ENCODE measurements at places on chromosomes 12 and 14.

GRCh38 chr12:14289601-14290000 is 75.9 kb upstream of the ATF7IP start:
- DNase-seq = no peak

DNA sequence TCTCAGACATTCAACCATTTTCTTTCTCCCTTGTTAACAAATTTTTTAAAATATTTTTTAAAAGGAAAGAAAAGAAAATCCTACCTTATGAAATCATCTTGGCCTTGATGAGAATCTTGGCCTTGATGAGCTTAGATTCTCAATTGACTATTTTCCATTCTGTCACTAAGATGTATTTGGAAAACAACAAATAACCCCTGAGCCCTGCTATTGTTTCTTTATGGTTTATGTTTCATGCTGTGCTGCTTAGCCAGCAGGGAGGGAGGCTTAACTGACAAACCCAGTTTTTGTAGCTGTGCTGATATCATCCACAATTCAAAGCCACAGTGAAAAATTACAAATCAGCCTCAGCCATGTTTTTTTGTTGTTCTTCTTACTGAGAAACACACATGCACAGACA is 404.1 kb downstream of the RAD51B start:
- no peak for DNase-seq

- DNase-seq = peak; percentile 86
These were observed 191.4 kb downstream of the CACNA1C start for GRCh38 chr12:2244013-2244861.

- DNase-seq = no peak
These were observed 211.8 kb downstream of the FOXN3 start for GRCh38 chr14:89205137-89205740.

GRCh38 chr12:2765052-2765451 is 29.7 kb upstream of the FKBP4 start:
- DNase-seq = no peak

- no peak for DNase-seq
These were observed 1122.4 kb upstream of the USP15 start for GRCh38 chr12:61137677-61138414.

- no peak for DNase-seq
These were observed 95.5 kb downstream of the SLC38A6 start for GRCh38 chr14:61076556-61076955.

DNA sequence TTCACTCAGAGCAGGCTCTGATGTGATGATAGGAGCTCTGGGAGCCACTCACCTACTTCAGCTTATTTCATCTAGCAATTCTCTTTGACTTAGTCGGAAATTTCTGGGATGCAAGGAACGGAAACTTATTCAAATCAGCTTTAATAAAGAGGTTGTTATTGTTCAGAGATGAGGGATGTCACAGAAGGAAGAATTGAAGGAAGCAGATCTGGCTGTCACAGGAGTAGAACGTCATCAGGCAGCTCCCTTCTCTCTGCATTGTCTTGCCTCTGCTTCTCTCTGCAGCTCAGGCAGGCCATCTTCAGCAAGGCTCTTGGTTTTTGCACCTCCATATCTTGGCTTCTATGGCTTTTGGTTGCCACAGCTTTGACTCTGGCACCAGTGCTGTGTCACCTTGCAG is 7.6 kb upstream of the TMEM30B start:
- DNase-seq = no peak

- DNase-seq = no peak
These were observed 175.9 kb downstream of the PELI2 start for GRCh38 chr14:56294128-56294527.

- DNase-seq = no peak
These were observed 107.9 kb downstream of the KCNC2 start for GRCh38 chr12:75101781-75102180.

DNA sequence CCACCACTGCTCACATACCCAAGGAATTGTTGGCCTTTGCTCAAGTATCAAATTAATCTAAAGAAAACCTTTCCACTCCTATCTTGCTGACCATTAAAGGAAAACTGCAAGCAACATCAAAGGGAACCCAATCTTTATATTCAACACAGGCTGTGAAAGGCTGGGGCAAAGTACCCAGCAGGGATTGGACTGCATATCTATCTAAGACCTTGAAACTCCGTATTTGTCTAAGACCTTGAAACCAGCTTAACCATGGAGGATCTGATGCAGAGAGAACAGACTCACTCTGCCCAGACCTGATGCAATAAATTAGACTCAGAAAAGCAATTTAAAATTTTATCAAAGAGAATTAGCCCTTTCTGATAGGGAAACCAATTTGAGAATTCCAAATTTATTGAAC is 102.2 kb downstream of the DIO2 start:
- no peak for DNase-seq

DNA sequence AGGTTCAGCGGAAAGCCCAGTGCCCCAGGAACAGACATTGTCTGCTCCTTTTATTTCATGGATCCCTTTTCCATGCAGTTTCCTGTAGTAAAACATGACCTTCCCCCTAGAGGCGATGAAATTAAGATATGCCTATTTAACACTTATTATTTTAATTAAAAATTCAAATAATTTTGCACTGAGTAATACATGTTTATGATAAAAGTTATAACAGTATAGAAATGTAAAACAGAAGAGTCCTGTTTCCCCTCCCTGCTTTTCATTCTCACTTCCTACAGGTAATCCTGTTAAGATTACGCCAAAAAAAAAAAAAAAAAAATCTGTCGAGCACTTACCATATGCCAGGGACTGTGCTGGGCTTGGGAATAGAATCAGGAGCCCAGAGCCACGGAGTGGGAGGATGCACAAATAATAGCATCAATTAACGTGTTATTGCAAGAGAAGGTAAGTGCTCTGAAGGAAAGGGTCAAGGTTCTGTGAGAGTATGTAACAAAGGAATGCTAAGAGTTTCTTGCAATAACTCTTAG is 830 bp upstream of the LPCAT3 start:
- DNase-seq = no peak

Measured in kidney epithelial cell (primary cell).